ENCODE measurements at places on chromosomes 12 and 14. TPM values are rescaled to one million over a fixed set of nuclear protein-coding genes. Genes with fewer than 3 reads are reported as not detected.
A peak's percentile ranks its signal among the peaks of the same experiment; 100 is the strongest.

The BMP4 gene
- 1.7 TPM for total RNA-seq

The ZNF740 gene
- total RNA-seq = 16.1 TPM

DNA sequence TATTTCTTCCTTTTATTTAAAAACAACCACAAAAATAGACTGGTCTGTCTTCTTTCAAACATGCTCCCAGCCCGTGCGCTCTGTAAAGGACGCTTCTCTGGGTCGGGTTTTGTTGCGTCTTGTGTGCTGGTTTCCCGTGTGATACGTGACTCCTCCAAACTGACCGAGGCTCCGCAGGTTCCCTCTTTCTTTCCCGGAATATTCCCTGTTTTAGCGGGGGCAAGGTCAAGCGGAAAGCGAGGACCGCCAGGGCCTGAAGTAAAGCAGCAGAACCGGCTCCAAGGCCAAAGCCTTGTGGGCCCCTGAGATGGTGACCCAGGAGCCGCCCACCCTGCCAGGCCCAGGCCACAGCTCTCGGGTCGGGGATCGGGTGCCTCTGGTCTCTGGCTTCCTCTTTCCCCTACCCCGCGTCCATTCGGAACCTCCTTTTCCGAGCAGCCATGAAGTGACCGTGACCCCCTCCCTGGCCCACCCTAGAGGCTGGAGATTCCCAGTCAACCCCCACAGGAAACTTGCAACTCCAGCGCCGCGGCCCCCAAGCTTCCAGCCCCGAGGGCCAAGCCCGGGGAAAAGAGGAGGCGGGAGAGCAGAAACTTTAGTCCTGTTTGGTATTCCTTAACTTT is 885 bp upstream of the HOXC10 start:
- no peak for DNase-seq

DNA sequence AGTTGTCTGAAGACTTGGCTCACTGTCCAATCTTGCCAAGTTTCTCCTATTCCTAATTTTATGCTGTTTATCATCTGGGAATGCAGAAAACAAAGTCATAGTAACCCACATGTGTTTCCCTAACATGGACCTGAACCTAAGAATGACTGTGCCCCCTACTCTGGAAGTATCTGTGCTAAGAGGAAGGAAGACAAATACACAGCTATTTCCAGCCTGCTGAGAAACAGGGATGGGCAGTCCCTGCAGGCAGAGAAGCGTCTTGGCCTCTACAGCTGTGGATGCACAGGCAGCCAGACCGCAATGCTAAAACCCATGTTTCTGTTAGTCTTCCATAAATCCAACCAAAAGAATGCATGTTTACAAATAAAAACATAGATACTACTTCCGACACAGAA is 56.2 kb downstream of the DUSP16 start:
- DNase-seq = no peak

DNA sequence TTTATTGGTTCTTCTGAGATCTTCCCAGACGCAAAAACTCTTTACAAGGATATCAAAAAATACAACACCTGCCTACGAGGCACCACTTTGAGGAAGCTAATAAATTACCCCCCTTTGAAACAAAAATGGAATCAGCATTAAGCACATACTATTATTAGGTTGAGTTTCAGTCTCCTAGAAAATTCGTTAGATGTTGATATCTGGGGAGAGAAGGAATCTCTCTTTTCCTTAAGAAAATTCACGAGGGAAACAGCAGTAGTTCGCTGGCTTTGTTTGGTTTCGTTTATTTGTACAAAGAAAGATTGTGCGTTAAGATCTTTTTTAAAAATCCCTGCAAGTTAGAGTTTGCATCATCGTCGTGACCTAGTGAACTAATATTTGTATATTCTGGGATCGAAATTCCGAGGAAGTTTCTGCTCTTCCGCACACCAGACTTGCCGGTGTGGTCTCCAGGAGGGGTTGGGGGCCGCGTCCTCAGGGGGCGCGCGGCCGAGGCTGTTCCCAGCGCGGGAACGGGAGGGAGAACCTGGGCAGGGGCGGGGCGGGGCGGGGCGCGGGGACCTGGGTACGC is 12.1 kb downstream of the NKX2-1 start:
- no peak for DNase-seq

GRCh38 chr14:94921882-94922585 is 152.1 kb upstream of the GSC start:
- DNase-seq = no peak

- DNase-seq = no peak
Observed at GRCh38 chr14:104792945-104793702, 2.4 kb downstream of the AKT1 start.

- DNase-seq = no peak
Observed at GRCh38 chr12:125110641-125111360, 45.6 kb downstream of the AACS start.

DNA sequence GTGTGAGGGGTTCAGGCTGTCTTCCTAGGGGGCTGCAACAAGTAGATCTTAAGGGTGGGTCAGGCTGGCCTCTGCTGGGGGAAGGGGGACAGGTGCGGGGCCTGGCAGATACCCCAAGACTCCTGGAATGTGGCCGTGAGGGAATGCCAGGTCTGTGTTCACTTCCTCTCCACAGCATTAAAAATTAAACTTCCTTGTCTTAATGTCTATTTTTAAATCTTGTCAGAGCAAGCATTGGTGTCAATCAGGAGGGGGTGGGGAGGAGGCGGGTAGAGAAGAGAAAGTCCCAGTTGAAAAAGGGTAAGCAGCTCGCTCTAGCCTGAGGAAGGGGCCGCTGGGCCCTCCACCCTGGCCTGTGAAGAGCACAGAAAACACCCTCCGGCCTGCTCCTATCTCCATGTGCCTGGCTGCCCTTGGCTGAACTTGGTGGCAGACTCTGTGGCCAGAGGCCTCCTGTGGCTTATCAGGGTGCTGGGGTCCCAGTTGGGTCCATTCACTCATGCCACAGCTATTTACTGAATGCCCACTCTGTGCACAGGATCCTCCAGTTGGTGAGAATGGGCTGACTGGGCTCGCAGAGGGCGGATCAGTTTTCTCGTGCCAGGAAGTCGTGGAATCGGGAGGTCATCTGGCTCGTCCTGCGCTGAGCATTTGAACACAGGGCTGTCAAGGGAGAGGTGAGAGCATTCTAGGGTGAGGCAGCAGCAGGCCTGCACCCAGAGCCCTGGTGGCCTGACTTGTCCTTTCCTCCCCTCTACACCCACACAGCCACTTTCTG is 128.8 kb downstream of the TSPAN9 start:
- peak; percentile 41 for DNase-seq

GRCh38 chr12:92769124-92769901 is 66.5 kb downstream of the PLEKHG7 start:
- DNase-seq = no peak

DNA sequence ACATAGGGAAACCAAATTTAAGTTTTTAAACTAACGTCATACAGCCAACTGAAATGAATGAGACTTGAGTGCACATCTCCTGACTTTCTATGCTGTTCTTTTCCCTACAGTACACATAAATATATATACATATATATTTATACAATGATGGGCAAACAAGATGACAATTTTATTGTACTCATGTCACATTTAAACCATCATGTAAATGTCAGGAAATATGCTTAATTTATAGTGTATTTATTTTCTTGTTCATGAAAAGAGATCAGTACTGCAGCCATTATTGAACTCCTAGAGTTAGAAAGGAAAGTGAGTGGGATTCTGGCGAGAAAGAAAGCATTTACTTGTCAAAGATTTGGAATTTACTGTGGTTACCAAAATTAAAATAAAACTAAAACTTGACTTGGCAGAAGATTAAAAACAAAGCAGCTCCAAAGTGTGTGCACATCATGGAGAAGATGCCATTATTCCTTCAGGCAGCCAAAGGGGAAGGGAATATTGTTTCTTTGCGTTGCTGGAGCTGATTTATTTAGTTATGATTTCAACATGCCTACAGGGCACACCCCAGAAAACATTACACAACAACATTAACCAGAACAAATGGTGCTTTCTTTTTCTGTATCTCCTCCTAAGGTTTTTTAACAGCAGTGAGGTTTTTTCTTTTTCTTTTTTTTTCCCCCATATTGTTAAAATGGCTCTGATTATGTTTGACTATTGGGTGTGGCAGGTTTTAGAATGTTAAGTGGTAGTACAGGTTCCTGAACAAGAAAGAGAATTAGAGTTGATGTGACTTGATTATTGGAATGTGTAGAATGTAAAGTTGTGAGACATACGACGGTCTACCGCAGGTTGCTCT is 144.6 kb downstream of the RAD51B start:
- no peak for DNase-seq

- no peak for DNase-seq
Observed at GRCh38 chr12:120249266-120249874, 16.2 kb downstream of the PXN start.

- no peak for DNase-seq
Observed at GRCh38 chr12:11067514-11067913, 5.4 kb upstream of the TAS2R46 start.
